Hematopoietic multipotent progenitor cell (in vitro differentiated cells): ENCODE measurements at places on chromosomes 5 and 9. TPM values are rescaled to one million over a fixed set of nuclear protein-coding genes. Genes with fewer than 3 reads are reported as not detected.
A peak's percentile ranks its signal among the peaks of the same experiment; 100 is the strongest.

- no peak for DNase-seq
Measured at GRCh38 chr9:89550346-89550927, 52.5 kb upstream of the SEMA4D start.

The OR1J2 gene
- 0.27 TPM for total RNA-seq

The TRUB2 gene
- total RNA-seq, result 24.2 TPM

The F2RL1 gene
- 50.9 TPM for total RNA-seq

DNA sequence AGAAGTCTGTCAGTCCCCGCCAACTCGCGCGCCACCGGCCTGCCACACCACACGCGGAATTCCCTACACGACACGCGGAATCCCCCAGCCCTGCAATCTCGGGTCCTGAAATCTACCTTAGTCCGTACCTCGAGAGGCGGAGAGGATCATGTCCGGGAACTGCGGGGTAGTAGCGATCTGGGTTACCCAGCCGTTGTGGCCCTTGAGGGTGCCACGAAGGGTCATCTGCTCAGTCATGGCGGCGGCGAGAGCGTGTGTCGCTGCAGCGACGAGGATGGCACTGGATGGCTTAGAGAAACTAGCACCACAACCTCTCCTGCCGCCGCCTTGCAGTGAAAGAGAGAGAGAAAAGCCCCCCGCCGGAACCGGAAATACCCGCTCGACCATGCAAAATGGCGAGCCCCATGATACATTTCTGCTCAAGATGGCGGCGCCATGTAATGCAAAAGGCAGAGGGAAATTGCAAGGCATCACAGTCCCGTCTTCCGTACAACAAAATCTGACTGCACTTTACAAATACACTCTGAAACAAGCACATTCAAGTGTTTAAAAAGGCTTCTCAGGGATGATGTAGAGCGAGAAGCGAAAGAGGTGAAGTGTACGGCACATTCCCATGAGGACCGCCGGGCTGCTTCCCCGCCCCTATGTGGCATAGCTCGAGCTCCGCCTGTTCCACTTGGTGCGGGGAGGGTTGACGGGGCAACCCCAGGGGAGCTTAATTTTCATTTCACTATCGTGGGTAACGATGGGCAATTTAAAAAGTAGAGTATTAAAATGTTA lies at the start of gene RACK1:
Gene RACK1, minus strand, starts transcription at position 343 of the 780 bp plus-strand sequence. Its CDS starts 106 bp downstream, at position 237.
- DNase-seq, result peak; percentile 93
